ENCODE measurements at places on chromosomes 7 and 10.

GRCh38 chr7:151175047-151175792, 7.7 kb upstream of the GBX1 start:
- DNase-seq = no peak

DNA sequence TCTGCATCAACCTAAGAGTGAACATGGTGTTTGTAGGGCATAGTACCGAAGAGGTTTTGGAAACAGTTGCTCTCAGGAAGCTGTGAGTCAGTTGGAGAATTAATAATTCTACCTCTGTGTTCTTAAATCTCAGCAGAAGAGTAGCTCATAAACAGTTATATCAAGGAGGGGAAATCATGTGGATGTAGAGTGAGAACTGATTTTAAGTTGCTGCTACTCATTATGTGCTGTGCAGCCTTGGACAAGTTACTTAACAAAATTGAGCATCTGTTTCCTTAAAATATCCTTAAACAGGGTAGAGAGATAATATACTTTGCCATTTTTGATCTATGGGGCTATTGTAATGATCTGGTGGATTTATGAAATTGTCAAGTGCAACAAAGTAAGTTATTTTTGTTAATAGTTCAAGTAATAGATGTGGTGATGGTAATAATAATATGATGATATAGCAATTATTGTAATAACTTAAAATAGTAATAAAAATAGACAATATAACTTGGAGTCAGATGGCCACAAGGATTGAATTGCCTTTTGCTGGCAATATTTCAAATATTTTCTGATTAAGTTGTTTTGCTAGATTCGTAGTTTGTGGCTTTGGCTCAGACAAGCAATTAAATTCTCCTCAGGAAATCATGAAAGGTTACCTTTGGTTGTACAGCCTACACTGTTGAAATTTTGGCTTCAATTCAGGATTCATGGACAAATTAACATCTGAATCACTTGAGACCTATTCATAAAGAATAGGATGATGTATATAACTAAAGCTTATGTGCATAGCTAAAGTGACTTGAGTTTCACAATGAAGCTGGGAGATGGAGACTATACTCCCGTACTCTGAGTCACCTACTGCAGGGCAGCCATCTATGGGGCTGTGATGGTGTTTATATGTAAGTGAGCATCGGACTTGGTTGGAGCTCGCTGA, 228.5 kb downstream of the CDK14 start:
- DNase-seq = no peak

- no peak for DNase-seq
Observed at GRCh38 chr10:2049560-2049959, 312.2 kb upstream of the ADARB2 start.

- DNase-seq = no peak
Observed at GRCh38 chr10:131872011-131872826, 28.6 kb upstream of the PPP2R2D start.

- DNase-seq = no peak
Observed at GRCh38 chr7:18145160-18145559, 117.5 kb upstream of the PRPS1L1 start.

DNA sequence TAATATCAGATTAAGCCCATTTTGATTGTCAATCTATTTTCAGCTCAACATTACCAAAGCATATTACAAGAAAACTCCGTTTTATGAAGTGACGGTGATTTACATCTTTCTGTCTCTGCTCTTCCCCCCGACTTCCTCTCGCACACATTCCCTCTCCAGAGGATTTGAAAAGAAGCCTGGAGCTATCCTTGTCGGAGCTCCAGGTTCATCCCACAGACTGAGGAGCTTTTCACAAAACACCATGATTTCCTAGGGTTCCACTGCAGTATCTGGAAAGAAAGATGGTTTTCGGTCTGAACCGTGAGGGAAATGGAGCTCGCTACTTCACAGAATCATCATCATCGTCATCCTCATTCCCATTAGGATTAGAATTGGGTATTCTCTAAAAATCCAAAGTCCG, 655.5 kb upstream of the MGMT start:
- DNase-seq = no peak

GRCh38 chr10:49539320-49539885, 482 bp upstream of the ERCC6 start:
- DNase-seq = peak; percentile 85

- no peak for DNase-seq
Observed at GRCh38 chr10:131220601-131221171, 90.8 kb downstream of the TCERG1L start.

All from DMS53 (cell line).